ENCODE measurements at places on chromosomes 6 and 20. TPM values are rescaled to one million over a fixed set of nuclear protein-coding genes. Genes with fewer than 3 reads are reported as not detected.

The HMGA1 gene
- 124 TPM for total RNA-seq

The NOX3 gene
- not detected for total RNA-seq

The DSP gene
- 85.2 TPM for total RNA-seq

The DYNLRB1 gene
- 119 TPM for total RNA-seq

The CDH4 gene
- not detected for total RNA-seq

The PACSIN1 gene
- 0.67 TPM for total RNA-seq

The HLA-C gene
- 2,616 TPM for total RNA-seq

The RIPPLY2 gene
- not detected for total RNA-seq

The ZBTB46 gene
- 5.7 TPM for total RNA-seq

The CLDN20 gene
- not detected for total RNA-seq

The KIF25 gene
- total RNA-seq: 0.14 TPM

The SLC22A1 gene
- 2.4 TPM for total RNA-seq

The KCNK15 gene
- 0.17 TPM for total RNA-seq

The ESR1 gene
- total RNA-seq: 0.55 TPM

The SIRPB2 gene
- 3.4 TPM for total RNA-seq

The GINS1 gene
- total RNA-seq: 1.8 TPM

The NKAPL gene
- total RNA-seq: 2.8 TPM

The SCRT2 gene
- not detected for total RNA-seq

The ECI2 gene
- 56.3 TPM for total RNA-seq

The SIRPG gene
- 1.1 TPM for total RNA-seq

All from mucosa of descending colon (tissue), 3 donors.